Cortex of kidney (tissue), 1 donor: ENCODE measurements at places on chromosomes 7 and 10.

- DNase-seq: no peak
These were observed 38.0 kb downstream of the PYROXD2 start for GRCh38 chr10:98377001-98377400.

DNA sequence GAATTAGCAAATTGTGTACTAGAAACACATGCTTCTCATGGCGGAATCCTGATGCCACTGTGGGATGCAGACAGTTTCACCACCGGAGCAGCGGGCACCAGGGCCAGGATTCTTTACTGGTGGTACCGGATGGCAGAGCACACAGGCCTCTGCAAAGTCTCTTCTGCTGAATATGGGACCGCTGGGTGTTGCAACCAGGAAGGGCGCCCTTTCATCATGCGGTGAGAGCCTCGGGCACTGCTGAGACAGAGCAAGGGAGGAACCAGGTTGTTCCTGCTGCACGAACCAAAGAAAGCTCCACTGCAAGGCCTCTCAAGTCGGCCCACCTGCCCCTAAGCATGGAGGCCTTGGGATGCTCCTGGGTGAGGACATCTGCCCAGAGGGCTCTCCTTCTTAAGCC is 57.0 kb upstream of the NMT2 start:
- no peak for DNase-seq

GRCh38 chr7:38123494-38123893 is 54.6 kb upstream of the STARD3NL start:
- no peak for DNase-seq

DNA sequence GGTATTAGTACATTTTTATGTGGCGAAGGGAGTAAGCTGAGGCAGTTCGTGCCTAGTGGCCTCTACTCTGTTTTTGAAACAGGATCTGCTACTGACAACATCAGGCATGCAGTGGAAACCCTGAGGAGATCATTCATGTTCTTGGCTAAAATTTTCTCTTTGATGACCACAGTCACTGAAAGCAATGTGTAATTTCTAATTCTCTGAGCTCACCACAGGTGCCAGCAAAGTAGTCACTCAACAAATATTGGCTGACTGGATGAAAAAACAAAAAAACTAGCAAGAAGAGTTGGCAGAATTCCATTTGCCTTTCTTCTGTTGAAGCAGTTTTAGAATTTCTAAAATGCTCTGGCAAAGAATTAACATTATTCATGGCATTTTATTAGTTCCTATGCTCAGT is 176.5 kb upstream of the KCTD7 start:
- DNase-seq: no peak

DNA sequence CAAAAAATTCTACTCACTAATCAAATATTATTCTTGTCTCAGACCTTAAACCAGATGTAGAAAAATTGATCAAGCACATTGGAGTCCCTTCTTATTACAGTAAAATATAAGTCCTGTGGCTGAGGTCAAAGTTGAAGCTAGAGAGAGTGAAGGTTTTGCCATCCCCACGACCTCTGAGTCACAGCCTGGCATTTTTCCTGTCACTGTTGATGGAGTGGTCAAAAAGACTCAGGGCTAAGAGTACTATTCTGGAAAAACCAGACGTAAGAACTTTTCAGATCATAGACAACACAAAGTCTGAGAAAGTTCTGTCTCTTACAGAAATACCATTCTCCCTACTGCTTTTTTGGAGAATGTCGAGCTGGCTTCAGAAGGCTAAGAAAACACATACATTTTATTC is 323.7 kb upstream of the ANKRD30A start:
- no peak for DNase-seq

DNA sequence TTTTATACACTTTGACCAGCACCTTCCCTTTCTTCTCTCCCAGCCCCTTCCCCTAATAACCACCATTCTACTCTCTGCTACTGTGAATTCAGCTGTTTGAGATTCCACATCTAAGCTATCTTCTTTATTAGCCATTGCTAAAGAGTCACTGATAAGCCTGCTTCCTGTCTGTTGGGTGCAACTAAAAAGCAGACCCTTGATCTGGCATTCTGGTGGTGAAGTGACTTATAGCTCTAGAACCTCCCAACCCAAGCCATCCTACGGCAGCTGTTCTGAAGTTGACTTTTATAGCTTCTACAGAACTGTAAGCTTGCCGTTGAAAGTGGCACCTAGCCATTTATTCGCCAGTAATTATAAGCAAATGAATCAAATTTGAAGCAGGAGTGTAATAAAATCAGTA is 105.6 kb downstream of the AHR start:
- DNase-seq: no peak

DNA sequence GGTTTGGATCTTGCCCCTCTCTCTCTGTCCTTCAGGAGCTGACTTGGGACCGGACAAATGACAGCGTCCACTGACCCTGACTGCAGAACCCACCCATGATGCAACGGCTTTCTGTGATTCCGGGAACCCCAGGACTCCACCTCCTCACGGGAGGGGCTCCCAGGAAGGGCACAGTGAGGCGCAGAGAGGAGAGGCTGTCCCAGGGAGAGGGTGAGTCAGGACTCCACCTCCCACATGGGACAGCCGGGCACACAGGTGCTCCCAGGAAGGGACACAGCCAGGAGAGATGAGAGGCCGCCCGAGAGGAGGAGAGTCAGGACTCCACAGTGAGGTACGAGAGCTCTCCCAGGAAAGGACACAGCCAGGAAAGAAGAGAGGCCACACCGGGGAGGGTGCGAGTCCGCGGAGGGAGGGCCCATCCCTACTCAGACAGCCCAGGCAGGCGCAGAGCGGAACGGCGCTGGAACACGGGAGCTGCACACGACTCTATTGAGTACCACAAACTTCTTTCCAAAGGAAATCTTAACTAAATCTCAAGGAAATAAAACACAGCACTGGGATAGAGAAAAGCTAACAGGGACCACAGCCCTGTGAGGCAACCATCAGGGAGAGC is 162.5 kb downstream of the MAD1L1 start:
- DNase-seq: no peak
